AG20443 (cell line): ENCODE measurements at places on chromosomes 6 and 20.
A peak's percentile ranks its signal among the peaks of the same experiment; 100 is the strongest.

DNA sequence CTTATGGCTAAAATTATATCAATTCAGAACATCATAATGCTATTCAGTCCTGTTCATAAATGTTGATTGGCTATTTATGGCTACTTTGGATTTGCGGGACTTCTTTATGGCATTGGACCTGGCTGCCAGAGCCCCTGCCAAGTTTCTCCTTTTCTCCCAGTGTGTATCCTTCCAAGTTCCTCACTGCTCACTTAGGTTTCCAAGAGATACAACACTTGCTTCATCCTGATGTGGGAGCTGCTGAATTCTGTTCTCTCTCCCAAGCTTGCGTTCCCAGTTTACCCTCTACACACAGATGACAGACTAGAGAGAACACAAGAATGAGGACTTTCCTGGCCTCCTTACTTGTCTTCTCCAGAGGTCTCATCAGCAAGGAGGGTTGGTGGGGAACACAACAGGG lies 18.4 kb upstream of the DAAM2 start:
- DNase-seq: no peak

DNA sequence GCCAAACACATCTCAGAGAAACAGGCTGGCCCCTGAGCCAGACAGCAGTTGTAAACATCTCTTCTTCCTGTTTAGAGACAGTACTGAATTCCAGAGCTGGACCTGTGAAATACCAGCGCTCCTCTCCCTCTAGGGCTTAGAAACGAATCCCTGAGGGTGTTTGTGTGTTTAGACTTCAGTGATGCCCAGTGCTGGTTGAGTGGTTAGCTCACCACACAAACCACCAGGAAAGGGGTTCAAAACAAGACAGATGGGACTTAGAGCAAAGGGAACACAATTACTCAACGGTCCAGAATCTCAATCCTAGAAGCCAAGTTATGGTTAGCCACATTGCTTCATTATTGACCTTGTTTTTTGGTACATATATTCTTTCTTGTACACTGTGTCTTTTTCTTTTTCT lies 108.7 kb upstream of the TMEM170B start:
- peak; percentile 57 for DNase-seq

GRCh38 chr6:28212510-28213212 lies 12.4 kb upstream of the ZSCAN9 start:
- DNase-seq: peak; percentile 75

GRCh38 chr6:118787724-118788423 lies 106.1 kb upstream of the ASF1A start:
- no peak for DNase-seq

GRCh38 chr6:39879535-39879934 lies 54.7 kb downstream of the MOCS1 start:
- DNase-seq: no peak

GRCh38 chr6:10695086-10695657 lies 400 bp downstream of the PAK1IP1 start:
- DNase-seq: no peak

- DNase-seq: no peak
Measured at GRCh38 chr20:33842346-33842745, 31.2 kb downstream of the CHMP4B start.

DNA sequence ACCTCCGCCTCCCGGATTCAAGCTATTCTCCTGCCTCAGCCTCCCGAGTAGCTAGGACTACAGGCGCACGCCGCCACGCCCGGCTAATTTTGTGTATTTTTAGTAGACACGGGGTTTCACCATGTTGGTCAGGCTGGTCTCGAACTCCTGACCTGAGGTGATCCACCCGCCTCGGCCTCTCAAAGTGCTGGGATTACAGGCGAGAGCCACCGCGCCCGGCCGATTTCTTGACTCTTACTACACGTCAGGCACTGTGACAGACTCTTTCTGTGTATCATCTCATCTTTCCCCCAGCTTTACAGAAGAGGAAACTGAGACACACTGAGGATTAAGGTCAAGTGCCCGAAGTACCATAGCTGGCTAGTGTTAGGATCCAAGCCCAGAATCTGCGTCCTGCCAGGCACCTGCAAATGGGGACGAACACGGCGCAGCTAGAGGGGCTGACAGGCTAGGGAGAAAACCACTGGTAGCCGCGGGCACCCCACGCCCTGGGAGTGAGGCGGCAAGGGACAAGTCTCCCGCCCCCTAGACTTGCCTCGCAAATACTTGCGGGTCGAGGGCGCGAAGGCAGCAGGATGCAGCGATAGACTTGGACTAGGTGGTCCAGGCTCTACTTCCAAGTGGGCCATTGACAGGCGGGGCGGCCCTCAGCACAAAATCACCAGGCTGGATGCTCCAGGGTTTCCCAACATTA lies 1.1 kb upstream of the TAF8 start:
- no peak for DNase-seq

DNA sequence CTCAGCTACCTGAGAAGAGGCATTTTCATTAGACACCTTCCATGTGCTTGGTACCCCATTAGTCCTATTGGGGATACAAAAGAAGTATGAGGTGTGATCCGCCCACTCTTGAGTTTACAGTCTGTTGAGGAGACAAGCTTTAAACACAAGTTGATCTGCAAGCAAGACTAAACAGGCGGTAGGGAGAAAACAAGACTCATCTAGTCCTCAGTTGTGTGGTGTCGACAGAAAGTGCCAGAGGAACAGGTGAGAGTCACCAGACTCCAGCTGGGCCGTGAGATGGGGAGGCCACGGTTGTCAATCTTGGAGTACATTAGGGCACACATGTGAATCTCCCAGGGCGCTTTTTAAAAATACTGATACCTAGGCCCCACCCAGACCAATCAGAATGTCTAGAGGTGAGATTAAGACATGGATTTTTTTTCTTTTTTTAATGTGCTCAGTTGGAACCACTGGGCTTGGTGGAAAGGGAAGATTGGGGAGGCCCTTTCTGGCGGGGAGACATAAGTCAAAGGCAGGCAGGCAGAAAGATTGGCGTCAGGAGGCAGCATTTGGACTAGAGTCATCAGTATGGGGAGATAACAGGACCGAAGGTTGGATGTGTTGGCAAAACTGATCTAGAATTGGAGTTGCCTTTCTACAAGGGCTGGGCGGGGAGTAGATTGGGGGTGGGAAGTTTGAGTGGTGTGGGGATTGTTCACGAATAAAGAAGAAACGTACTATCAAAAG lies 10.4 kb downstream of the E2F3 start:
- DNase-seq: no peak

- no peak for DNase-seq
Measured at GRCh38 chr6:158024566-158025297, 43.1 kb downstream of the SYNJ2 start.

DNA sequence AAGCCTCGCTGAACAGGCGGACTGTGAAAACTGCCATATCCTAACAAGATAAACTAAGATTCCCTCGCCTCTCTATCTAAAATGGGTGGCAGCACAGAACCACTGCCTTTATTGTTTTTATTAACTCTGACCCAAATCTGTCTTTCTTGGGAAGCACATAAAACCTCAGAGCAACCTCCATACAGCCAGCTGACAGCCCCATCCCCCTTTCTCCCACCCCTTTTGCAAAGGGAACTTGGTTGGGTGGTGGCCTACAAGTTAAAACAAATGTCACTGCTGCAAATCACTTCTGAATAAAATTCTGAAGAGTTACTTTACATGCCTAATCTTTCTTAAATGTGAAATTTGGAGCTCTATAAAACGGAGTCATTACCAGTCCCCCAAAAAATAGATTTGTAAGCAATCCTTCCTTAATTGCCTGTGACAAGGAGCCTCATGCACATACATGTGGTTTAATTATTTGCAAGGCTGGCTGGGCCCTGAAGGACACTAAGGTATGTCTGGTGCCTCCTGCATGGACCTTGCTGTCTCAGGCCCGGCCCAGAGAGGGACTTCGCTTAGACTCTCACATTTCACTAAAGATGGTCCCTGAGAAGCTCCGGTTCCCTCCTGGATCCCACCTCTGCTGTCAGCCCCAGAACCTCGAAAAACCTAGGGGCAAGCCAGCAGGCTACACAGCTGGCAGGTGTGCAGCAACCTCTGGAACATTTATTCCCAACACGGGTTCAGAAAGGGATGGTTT lies 21.7 kb downstream of the PXDC1 start:
- DNase-seq: no peak

DNA sequence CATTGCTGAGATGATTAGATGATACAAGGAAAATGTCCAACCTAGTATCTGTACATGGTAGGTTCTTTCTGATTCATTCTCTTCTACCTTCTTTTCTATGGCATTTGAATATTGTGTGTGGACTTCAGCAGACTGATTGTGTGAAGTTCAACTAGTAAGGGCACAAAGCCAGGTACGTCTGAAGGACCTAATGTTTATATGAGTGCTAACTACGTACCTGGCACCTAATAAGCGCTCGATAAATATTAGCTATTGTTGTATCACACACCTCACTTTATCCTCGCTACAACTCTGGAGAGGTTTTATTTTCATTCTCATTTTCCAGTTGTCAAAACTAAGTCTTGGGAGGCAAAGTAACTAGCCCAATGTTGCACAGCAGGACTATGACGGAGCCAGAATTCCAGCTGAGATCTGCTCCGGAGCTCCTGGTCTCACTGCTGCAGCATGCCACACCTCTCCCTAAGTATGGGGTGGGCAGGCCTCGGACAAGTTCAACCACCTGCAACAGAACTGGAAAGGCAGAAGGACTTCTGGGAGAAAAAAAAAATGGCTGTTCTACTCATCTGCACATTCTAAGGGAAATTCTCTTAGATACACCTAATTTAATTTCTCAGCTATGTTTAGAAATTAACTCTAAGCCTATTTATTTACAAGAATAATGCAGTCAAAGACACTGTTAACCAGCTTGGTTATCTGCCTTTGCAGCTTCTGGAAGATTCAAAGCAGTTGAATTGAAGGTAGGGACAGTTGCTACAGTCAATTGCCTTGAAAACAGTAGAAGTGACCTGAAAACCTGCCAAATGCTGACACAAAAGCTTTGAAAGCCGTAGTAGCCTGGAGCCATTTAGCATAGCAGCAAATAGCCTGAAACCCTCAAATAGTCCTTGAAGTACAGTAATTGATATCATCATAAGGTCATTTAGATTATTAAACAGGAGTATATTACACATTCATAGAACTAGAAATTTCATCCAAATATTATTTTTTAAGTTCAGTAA lies 165.0 kb downstream of the PDE7B start:
- DNase-seq: no peak

GRCh38 chr20:64162239-64162910 lies 1.9 kb upstream of the MYT1 start:
- no peak for DNase-seq
